Activated CD4-positive, alpha-beta T cell treated with anti-CD3 and anti-CD28 coated beads for 36 hours (primary cell): ENCODE measurements at places on chromosomes 16 and 17.
A peak's percentile ranks its signal among the peaks of the same experiment; 100 is the strongest.

GRCh38 chr17:77345260-77345910 lies 204.6 kb downstream of the SEC14L1 start:
- no peak overlapping the region for H3K4me3 ChIP-seq
- H3K36me3 ChIP-seq: no peaks in the 10 kb centered on the region
- H3K27me3 ChIP-seq: no peaks in the 10 kb centered on the region
- no peak overlapping the region for H3K27ac ChIP-seq

GRCh38 chr17:81408049-81408448 lies 12.8 kb downstream of the BAHCC1 start:
- H3K4me3 ChIP-seq: no peak overlapping the region
- peaks cover 25% of the 10 kb centered on the region for H3K27me3 ChIP-seq
- DNase-seq: no peak
- H3K4me1 ChIP-seq: peaks cover 7% of the 10 kb centered on the region

- no peak overlapping the region for H3K4me3 ChIP-seq
- no peak overlapping the region for H3K27ac ChIP-seq
- no peaks in the 10 kb centered on the region for H3K27me3 ChIP-seq
- no peak for DNase-seq
- no peaks in the 10 kb centered on the region for H3K4me1 ChIP-seq
Observed at GRCh38 chr17:49450735-49451134, 36.1 kb upstream of the PHB1 start.

DNA sequence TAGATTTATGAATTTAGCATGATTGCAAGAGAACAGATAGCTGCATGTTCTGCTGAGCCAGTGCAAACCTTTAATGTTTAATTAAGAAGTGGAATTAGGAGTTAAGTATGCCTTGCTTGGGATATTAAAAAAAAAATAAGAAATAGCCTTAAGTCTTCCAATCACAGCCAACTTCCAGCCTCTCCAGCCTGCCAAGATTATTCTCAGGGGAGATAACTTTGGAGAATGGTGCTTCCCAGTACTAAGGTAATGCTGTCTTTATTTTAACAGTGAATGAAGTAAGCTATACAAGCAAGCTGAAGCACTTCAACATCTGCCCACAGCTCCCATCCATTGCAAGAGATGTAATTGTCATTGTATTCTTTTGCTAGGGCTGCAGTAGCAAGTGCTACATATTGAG lies 389.5 kb upstream of the ASIC2 start:
- no peak overlapping the region for H3K27ac ChIP-seq
- H3K27me3 ChIP-seq: no peaks in the 10 kb centered on the region
- H3K4me3 ChIP-seq: no peak overlapping the region

DNA sequence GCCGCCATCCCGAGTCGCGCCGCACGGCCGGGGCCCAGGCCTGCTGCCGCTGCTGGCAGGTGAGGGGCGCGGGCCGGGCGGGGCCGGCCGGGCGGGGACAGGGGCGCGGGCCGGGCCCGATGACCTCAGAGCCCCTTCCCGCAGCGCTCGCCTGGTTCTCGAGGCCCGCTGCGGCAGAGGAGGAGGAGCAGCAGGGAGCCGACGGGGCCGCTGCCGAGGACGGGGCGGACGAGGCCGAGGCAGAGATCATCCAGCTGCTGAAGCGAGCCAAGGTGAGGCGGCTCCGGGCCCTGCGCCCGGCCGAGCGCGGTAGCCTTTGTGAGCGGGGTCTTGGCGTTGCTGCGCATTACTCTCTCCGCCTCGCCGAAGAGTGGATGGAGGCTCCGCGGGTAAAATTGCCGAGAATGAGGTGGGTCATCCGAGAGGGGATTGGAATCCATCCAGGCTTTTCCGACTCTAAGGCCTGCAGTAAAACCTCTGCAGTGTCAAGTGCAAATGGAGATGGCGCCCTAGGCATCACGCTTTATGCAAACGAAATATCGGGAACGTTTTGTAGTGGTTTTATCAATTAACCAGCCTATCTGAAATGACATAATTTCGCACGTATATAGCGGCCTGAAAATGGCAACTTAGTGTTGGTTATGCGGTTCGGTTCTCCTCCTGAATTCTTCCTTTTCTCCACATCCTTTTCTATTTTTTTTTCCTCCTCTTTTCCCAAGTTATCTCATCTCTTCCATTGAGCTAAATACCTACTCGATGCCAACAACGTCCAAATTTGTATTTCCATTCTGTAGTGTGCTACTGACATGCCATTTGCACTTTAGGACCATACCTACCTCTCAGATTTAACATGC lies 577 bp downstream of the TTC19 start:
- peak; percentile 69 for DNase-seq
- H3K27ac ChIP-seq: peak overlapping the region; percentile 95
- peak overlapping the region; percentile 90 for H3K4me3 ChIP-seq
- H3K4me1 ChIP-seq: peaks cover 22% of the 10 kb centered on the region

DNA sequence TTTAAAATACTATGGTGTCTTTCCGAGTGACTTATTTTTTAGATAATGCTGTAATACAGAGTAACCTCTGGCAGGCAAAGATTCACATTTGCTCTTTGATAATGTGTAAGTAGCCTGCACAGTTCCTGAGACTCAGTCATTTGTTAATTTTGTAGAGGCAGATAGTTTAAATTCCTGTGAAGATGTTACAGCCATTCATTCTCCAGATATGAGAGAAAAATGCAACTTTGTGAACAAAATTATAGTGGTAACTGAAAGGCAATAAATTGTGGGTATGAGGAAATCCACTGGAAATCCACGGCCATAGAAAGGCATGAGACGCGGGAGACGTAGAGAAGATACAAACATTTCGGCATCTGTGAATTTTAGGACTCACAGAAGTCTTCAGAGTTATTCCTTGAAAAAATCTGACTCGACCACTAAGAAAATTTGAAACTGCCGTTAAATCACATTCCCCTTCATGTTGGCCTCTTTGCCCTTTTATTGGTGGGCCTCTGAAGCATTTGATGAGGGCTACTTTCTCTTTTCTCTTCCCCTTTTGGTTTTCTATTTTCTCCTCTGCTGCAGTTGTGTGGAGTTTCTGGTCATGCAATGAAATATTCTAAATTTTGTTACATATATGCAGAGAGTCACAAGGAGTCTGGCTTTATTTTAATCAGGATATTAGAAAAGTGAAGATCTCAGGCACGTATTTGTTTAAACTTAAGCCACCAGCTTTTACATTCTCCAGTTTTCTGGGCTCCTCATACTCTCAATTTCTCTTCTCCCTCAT lies 18.8 kb downstream of the HS3ST3A1 start:
- H3K4me1 ChIP-seq: no peaks in the 10 kb centered on the region
- H3K27me3 ChIP-seq: peaks cover 6% of the 10 kb centered on the region
- no peak for DNase-seq
